Dermis blood vessel endothelial cell (primary cell): ENCODE measurements at places on chromosomes 5 and 9. TPM values are rescaled to one million over a fixed set of nuclear protein-coding genes. Genes with fewer than 3 reads are reported as not detected.

Gene IRX4
- total RNA-seq: not detected in 2 replicates

Gene CD274
- 12.7 and 17.7 TPM in 2 replicates for total RNA-seq

Gene BHMT
- total RNA-seq: 0.28 TPM in 1 of 2 replicates, not detected in the other

Gene CDX1
- not detected in 2 replicates for total RNA-seq

Gene PCSK5
- total RNA-seq: 1.9 and 3.4 TPM in 2 replicates
